ENCODE measurements at places on chromosomes 12 and 14. TPM values are rescaled to one million over a fixed set of nuclear protein-coding genes. Genes with fewer than 3 reads are reported as not detected.

DNA sequence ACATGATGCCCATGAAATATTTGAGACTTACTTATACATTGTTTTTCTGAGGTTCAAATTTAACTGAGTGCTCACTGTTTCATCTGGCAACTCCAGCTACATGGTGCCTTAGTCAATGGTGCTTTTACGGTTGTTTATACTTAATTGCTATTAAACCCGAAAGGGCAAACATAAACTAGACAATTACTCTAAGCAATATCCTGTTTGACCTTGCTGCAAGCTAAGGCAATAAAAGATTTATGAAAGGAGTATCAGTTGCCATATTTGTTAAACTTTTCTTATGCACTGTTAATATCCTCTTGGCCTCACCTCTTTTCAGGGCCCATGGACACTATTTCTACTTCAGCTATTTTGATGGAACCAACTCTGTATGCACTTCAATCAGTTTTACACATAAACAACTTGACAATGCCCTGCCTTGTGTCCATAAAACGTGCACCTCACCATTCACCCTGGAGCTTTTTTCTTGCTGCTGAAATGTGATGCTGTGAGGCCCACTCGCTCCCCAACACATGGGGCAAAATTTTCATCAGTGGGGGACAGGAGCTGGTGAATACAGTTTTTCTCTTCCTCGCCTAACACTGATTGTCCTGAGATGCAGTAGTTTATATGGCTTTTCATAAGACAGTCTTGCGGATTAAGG, 64.1 kb upstream of the HIF1A start:
- no peaks in the 10 kb centered on the region for H3K36me3 ChIP-seq
- H3K4me1 ChIP-seq = no peaks in the 10 kb centered on the region
- DNase-seq = no peak
- no peak overlapping the region for H3K4me3 ChIP-seq
- H3K27me3 ChIP-seq = no peaks in the 10 kb centered on the region

DNA sequence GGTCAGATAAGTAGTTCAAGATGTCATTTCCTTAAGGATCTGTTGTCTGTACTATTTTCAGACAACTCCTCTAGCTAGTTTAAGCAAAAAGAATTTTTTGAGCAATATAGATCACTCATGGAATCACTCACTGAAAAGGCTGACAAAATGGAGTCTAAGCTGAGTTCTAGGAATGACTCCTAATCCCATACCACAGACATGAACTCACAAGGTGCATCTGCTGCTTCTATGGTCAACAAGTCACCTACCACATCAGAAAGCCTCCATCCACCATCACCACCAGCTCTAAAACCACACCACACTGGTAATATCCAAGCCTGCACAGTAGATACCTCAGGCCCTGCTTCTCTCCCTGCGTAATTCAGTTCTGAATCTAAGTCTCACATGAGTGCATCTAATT, 33.0 kb downstream of the PWP1 start:
- H3K27me3 ChIP-seq = no peaks in the 10 kb centered on the region
- no peak overlapping the region for H3K27ac ChIP-seq
- H3K4me1 ChIP-seq = no peaks in the 10 kb centered on the region
- H3K4me3 ChIP-seq = no peak overlapping the region
- H3K36me3 ChIP-seq = peaks cover 22% of the 10 kb centered on the region

- H3K4me3 ChIP-seq = no peak overlapping the region
- H3K36me3 ChIP-seq = peaks cover 42% of the 10 kb centered on the region
- H3K27ac ChIP-seq = no peak overlapping the region
- no peaks in the 10 kb centered on the region for H3K27me3 ChIP-seq
- H3K4me1 ChIP-seq = peaks cover 8% of the 10 kb centered on the region
Observed at GRCh38 chr14:104771918-104772706, 19.2 kb downstream of the SIVA1 start.

DNA sequence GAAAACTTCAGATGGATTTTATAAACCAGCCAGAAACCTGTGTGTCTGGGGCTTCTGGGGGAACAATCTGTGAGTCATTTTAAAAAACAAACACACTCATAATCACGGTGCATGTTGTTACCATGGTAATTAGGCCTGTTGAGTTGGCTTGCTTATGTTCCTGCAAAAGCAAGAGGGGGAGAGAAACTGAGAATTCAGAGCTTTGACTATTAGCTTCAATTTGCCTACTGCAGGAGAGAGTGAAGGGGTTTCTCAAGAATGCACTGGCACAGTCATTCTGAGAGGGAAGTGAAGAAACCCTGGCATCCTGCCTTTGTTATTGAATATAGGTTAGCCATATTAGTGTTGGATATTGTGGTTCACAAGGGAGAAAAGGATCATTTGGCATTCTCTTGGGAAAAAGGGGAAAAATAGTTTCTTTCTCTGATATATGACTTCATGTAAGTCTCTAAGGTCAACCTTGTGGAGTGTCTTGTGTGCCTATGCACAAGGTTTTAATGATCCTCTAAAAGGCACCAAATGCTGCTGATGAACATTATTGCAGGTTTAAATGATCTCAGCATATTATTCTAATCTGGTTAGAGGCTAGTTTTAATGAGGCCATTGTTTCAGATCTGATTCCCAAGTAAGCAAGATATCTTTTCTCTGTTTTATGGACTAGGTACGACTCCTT, 12.9 kb downstream of the GNG2 start:
- peaks cover 4% of the 10 kb centered on the region for H3K36me3 ChIP-seq
- H3K27me3 ChIP-seq = no peaks in the 10 kb centered on the region
- H3K4me1 ChIP-seq = peaks cover 45% of the 10 kb centered on the region
- H3K27ac ChIP-seq = peak overlapping the region; percentile 4
- no peak overlapping the region for H3K4me3 ChIP-seq
- DNase-seq = peak; percentile 65

- H3K36me3 ChIP-seq = no peaks in the 10 kb centered on the region
- H3K4me3 ChIP-seq = no peak overlapping the region
- H3K27me3 ChIP-seq = no peaks in the 10 kb centered on the region
- DNase-seq = no peak
- H3K4me1 ChIP-seq = no peaks in the 10 kb centered on the region
Observed at GRCh38 chr12:10122689-10123088, 7.3 kb downstream of the CLEC7A start.

GRCh38 chr12:90514325-90514724, 440.7 kb downstream of the CCER1 start:
- no peaks in the 10 kb centered on the region for H3K4me1 ChIP-seq
- no peak for DNase-seq
- H3K27me3 ChIP-seq = no peaks in the 10 kb centered on the region
- no peak overlapping the region for H3K27ac ChIP-seq
- H3K4me3 ChIP-seq = no peak overlapping the region

- H3K4me1 ChIP-seq = peaks cover 15% of the 10 kb centered on the region
- H3K27me3 ChIP-seq = no peaks in the 10 kb centered on the region
- no peak overlapping the region for H3K27ac ChIP-seq
- no peak overlapping the region for H3K4me3 ChIP-seq
- H3K36me3 ChIP-seq = no peaks in the 10 kb centered on the region
- no peak for DNase-seq
Observed at GRCh38 chr12:104534162-104534856, 77.6 kb downstream of the CHST11 start.

DNA sequence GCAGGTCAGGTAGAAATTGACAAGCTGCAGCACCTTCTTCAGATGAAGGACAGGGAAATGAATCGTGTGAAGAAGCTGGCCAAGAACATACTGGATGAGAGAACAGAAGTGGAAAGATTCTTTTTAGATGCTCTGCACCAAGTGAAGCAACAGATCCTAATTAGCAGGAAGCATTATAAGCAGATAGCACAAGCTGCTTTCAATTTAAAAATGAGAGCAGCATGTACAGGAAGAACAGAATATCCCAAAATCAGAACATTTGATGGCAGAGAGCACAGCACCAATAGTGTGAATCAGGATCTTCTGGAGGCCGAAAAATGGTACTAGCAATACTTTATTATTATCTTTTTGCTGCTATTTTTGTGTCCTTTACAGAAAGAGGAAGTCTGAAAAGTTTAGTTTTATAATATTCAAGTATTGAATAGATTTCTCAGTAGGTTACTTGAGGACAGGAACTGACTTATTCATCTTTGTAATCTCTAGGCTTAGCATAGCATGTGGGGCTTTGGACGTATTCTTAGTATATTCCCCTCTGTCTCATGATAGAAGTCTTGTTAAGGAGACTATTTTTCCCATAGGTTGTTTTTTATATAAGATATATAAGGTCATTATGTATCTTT, 30.8 kb downstream of the BBOF1 start:
- no peaks in the 10 kb centered on the region for H3K36me3 ChIP-seq
- H3K27ac ChIP-seq = no peak overlapping the region
- no peaks in the 10 kb centered on the region for H3K27me3 ChIP-seq

The NPFF gene
- total RNA-seq = not detected

The AMHR2 gene
- total RNA-seq = not detected

The EMC9 gene
- total RNA-seq = 9.3 TPM

The NUP37 gene
- total RNA-seq = 10.6 TPM

The ANG gene
- not detected for total RNA-seq

The PRPF40B gene
- total RNA-seq = 5.6 TPM
